Activated CD4-positive, alpha-beta T cell treated with anti-CD3 and anti-CD28 coated beads, Interleukin-2, amount 10 ng/mL, durations not matched to agents 24 days and 14 days (primary cell): ENCODE measurements at places on chromosomes 5 and 9. TPM values are rescaled to one million over a fixed set of nuclear protein-coding genes. Genes with fewer than 3 reads are reported as not detected.

ZNF300 gene
- total RNA-seq = 0.47 and 0.54 TPM in 2 replicates

- DNase-seq = no peak
Observed at GRCh38 chr9:95516221-95516733, 494 bp downstream of the PTCH1 start.

- no peak for DNase-seq
Observed at GRCh38 chr5:138574744-138575193, 432 bp downstream of the HSPA9 start.

GRCh38 chr9:75993434-75993833 is 103.0 kb downstream of the PCSK5 start:
- no peak for DNase-seq

AIF1L gene
- total RNA-seq = 0.59 and 0.72 TPM in 2 replicates

GRCh38 chr9:127189628-127190027 is 67.2 kb upstream of the ANGPTL2 start:
- DNase-seq = no peak

DNA sequence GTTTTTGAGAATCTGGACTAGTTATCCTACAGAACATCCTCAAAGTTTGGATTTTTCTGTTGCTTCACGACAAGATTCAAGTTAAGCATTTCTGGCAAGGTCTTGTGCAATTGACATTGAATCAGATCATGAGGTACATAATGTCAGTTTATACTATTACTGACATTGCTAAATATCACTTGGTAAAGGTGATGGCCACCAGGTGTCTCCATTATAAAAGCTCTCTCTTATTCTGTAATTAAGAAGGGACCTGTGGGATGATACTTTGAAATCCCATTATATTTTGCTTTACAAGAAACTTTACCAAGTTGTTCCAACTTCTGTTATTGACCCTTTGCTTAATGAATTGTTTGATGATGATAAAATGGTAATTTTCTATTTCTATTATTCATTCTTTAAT is 131.0 kb upstream of the ASTN2 start:
- DNase-seq = no peak

GRCh38 chr9:133508046-133508445 is 16.7 kb downstream of the MYMK start:
- no peak for DNase-seq

DOCK8 gene
- 121 TPM in 2 replicates for total RNA-seq

BAAT gene
- total RNA-seq = 0.07 TPM in 1 of 2 replicates, not detected in the other

DNA sequence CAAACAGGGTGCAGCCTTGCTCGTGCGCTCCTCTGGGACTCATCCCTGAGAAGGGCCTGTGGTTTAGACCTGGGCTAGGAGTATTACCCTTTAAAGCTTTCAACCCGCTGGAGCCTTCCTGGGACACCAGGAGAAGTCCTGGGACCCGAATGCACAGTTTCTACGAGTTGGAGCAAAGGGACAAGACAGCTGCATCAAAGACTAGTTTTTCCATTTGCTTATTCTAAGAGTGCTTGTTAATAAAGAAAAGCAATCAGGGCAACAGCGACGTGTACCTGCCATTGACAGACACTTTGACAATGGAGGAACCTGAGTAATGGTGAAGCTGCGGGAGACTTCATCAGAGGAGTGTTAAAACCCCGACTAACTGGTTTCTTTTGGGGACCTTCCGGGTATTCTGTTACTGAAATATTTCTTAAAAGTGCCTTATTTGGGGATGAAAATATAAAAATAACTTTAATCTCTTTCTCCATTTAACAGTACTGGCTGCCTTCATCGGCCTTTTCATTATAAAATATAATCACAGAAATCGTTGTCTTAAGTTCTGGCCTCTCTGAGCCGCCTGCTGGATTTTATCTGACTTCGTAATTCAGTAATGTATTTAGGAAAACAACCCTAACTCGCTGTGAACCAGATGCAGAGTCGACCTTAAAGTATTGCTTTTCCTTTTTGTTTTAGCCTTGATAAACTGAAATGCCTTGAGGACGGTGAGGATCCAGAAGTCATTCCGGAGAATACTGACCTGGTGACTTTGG is 732 bp downstream of the SNAPC3 start:
- no peak for DNase-seq

- DNase-seq = peak; percentile 92
Observed at GRCh38 chr5:147453875-147454814, 55.7 kb downstream of the DPYSL3 start.

DNA sequence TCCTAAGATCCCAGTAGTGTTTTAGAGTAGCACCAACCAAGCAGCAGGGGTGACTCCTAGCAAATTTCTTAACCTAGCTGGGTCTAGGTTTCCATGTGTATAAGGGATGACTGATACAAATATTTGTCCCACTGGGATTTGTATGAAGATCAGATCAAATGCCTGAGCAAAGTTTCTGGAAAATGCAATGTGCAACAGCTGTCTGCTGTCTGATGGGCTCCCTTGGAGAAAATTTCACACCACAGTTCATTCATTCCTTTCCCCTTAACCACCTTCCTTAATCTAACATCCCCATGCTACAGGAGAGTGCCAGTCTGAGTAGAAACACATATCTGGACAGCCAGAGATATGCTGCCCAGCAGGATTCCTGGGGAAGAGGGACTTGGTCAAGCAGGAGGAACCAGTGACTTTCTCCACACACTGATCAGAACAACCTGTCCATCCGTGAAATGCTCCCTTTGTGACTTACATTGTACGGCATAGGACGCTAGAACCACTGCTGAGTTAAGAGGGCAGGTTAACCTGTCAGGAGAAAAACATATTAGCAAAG is 53.3 kb downstream of the PTPN3 start:
- no peak for DNase-seq

CDKN2B gene
- total RNA-seq = 0.21 and 0.33 TPM in 2 replicates

GRCh38 chr5:52948418-52949076 is 40.6 kb upstream of the ITGA2 start:
- peak; percentile 92 for DNase-seq

DNA sequence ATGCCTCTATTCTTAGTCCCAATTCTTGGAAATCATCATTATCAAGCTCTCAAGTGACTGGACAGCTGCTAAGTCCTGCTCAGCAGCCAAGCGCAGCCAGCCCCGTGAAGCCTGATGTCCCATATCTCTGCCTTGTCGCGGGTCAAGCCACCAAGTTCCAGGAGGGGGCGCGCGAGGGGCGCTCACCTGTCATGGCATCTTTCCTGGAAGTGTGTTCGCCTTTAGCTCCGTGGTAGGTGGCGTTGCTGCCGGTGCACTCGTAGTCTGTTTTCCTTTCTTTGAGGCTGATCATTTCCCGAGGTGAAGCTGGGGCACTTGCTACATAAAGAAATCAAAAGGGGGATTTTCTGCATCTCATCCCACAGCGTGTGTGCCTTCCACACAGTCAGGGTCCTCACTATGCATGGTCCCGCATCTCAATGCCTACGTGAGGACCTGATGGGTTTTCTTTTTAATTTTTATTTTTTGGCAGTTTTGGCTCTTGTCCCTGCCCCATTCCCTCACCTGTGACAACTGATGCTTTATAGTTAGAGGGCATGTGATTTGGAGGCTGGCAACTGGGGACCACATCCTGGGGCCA is 227.0 kb upstream of the DAP start:
- DNase-seq = peak; percentile 88

DNA sequence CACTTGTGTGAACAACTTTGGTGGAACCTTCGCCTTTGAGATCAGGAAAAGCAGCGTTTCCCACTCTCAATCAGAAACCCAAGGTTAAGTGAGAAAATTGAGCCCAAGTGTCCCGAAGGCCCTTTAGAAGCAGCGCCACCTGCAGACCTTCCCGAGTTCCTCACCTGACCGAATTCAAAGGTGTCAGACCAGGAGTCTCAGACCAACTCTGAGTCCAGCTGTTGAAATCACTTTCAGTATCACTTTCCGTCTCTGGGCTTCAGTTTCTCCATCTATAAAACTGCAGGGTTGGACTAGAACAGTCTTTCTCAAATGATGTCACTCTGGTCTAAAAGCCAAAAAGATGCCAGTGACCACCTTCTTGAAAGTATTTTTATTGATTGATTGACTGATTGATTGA is 31.7 kb upstream of the GRHPR start:
- peak; percentile 80 for DNase-seq

GRCh38 chr5:65611524-65611923 is 12.6 kb downstream of the TRIM23 start:
- no peak for DNase-seq

THBS4 gene
- 1.3 and 2.1 TPM in 2 replicates for total RNA-seq

DNA sequence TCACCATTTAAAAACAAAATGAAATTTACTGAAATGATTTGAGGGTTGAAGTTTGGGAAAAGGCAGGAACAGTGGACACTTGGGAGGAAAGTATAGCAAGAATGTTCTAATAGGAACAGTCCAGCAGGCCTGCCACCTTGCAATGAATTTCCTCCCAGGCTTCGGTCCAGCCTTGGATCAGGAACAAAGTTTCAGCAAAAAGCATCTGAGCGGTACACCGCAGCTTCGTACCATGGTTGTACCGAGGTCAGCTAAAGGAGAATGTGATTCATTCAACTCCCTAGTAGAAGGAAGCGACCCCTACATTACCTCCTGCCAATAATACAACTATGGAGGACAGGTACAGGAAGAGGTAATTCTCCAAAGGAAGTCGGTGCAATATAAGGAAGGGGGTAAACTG is 111.4 kb downstream of the ENC1 start:
- no peak for DNase-seq

AGXT2 gene
- not detected in 2 replicates for total RNA-seq
